ENCODE measurements at places on chromosomes 13 and 19.

GRCh38 chr13:84400706-84401105 is 518.4 kb upstream of the SLITRK1 start:
- DNase-seq, result peak; percentile 7

GRCh38 chr19:15935167-15935702 is 906 bp upstream of the CYP4F11 start:
- DNase-seq, result no peak

DNA sequence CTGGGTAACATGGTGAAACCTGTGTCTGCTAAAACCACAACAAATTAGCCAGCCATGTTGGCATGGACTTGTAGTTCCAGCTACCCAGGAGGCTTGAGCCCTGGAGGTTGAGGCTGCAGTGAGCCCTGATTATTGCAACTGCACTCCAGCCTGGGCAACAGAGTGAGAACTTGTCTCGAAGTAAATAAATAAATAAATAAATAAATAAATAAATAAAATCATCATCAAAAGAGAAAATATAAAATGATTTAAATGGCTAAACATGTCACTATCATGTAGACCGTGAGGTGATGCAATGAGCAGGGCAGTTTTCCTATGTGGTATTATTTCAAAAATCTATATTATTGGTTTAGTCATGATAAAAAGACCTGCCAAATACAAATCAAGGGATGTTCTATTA is 2074.3 kb downstream of the PCDH9 start:
- no peak for DNase-seq

DNA sequence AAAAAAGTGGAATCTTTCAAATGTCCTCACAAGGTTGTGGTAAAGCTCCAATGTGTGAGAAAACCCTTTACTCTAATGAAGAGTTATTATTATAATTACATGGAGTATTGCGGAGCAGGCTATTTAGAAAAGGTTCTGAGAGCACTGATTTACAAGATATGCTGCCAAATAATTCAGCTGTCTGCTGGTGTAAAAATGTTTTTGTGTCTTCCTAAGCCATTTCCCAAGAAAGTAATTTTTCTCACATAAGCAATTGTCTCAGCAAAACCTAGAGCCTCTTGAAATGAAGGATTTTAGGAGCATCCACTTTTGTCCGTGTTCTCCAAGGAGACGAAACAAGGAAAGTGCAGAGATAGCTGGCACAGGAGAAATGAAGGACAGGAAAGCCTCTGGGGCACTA is 229.6 kb upstream of the STARD13 start:
- no peak for DNase-seq

All from Ammon's horn (tissue), 1 donor.